ENCODE measurements at places on chromosomes 5 and 9. TPM values are rescaled to one million over a fixed set of nuclear protein-coding genes. Genes with fewer than 3 reads are reported as not detected.

Gene FGFR4
- total RNA-seq: 1.8 TPM

Gene TAF11L5
- not detected for total RNA-seq

Gene PHYHD1
- total RNA-seq: 6.9 TPM

Gene CLPTM1L
- total RNA-seq: 70.1 TPM

DNA sequence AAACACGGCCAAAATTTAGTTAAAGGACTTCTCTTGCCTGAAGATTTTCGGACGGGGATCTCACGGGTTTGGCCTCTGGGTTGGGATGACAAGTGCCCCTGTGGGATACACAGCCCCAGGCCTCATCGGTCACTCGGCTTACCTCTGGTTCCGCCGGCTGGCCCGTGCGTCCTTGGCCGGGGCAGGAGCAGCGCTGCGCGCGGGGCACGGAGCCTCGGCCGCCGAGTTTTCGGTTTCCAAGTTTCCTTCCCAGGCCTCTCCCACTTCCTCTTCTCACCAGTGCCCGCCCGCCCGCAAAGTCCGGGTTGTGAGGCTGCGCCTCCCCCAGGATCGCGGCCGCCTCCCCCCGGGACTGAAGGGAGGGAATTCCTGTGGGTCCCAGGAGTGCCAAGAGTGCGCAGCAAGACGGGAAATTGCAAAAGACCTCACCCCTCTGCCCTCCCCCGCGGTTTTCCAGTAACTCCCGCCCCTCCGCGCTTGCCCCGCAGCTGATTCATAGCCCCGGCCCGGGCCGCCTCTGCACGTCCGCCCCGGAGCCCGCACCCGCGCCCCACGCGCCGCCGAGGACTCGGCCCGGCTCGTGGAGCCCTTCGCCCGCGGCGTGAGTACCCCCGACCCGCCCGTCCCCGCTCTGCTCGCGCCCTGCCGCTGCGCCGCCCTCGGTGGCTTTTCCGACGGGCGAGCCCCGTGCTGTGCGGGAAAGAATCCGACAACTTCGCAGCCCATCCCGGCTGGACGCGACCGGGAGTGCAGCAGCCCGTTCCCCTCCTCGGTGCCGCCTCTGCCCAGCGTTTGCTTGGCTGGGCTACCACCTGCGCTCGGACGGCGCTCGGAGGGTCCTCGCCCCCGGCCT lies at the start of gene OSMR:
Gene OSMR, plus strand, starts transcription at position 487 of the 853 bp plus-strand sequence. CDS start 23,033 bp downstream, outside the sequence.
- peaks cover 5% of the 10 kb centered on the region for H3K36me3 ChIP-seq
- H3K27ac ChIP-seq: no peak within 1 kb of the TSS
- H3K27me3 ChIP-seq: peaks cover 59% of the 10 kb centered on the region
- H3K4me1 ChIP-seq: peaks cover 4% of the 10 kb centered on the region

DNA sequence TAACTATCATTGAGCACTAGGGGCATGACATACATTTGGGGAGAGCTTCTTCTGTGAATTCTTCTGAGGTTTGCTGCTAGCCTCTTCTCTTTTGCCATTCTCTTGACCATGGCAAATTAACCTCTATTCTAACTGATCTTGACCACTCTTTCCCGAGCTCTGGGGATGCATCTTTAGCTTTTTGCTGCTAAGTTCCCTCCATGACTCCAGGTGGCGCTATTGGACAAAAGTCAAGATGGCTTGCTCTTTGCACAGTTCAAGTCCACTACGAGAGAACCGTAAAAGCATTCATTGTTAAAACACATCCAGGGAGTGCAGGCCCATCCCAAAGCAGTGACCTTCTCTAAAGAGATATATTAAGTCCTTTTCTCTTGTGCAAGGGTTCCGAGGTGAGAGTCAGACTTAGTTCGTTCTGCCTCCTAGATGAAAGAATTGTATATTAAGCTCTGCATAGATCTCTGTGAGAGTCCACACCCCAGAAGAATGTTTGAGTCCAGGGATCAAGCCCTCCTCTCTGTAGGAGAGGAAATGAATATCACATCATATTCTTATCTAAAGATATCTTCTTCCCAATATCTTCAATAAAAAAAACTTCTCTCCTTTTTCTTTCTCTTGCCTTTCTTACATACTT lies 1152.9 kb upstream of the CDH6 start:
- H3K27ac ChIP-seq: no peak overlapping the region
- no peaks in the 10 kb centered on the region for H3K27me3 ChIP-seq
- H3K4me1 ChIP-seq: no peaks in the 10 kb centered on the region
- no peak overlapping the region for H3K4me3 ChIP-seq

- peaks cover 5% of the 10 kb centered on the region for H3K36me3 ChIP-seq
- H3K4me3 ChIP-seq: no peak overlapping the region
- no peaks in the 10 kb centered on the region for H3K27me3 ChIP-seq
- H3K4me1 ChIP-seq: no peaks in the 10 kb centered on the region
- no peak for DNase-seq
- H3K27ac ChIP-seq: no peak overlapping the region
Observed at GRCh38 chr9:133767625-133768024, 29.5 kb upstream of the SARDH start.

DNA sequence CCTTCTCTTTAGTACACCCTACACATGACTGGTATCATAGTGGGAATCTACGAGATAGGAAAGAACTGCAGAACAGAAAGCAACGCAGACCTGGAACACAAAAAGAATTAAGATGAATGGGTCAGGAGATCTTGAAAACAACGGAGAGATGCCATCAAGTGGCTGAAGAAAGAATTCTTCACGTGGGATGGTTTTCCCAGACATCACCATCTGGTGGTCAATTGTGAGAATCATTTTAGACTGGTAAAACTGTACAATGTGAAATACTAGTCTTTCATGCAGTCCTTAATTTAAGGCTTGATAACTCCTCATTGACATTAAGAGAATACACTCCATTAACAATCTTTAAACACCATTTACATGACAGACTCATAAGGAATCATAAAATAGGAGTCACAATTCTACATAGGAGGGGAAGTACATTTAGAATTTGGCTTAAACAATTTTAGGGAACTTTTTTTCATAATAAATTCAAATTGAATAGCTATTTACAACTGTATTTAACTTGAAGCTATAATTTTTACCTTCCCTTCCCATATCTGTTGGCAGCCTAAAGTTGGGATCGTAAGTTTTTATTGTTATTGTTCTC lies 128.4 kb upstream of the TRPM3 start:
- no peak overlapping the region for H3K4me3 ChIP-seq
- H3K36me3 ChIP-seq: no peaks in the 10 kb centered on the region
- H3K27ac ChIP-seq: no peak overlapping the region
- DNase-seq: no peak
- peaks cover 1% of the 10 kb centered on the region for H3K4me1 ChIP-seq

GRCh38 chr9:121652021-121652837 lies 795 bp downstream of the DAB2IP start:
- no peaks in the 10 kb centered on the region for H3K36me3 ChIP-seq
- H3K4me3 ChIP-seq: peak overlapping the region; percentile 42
- peaks cover 17% of the 10 kb centered on the region for H3K4me1 ChIP-seq
- peaks cover 63% of the 10 kb centered on the region for H3K27me3 ChIP-seq
- no peak overlapping the region for H3K27ac ChIP-seq
- no peak for DNase-seq

- H3K4me1 ChIP-seq: peaks cover 6% of the 10 kb centered on the region
- no peaks in the 10 kb centered on the region for H3K36me3 ChIP-seq
- no peak overlapping the region for H3K27ac ChIP-seq
Observed at GRCh38 chr9:16033253-16033652, 480.4 kb downstream of the CCDC171 start.

DNA sequence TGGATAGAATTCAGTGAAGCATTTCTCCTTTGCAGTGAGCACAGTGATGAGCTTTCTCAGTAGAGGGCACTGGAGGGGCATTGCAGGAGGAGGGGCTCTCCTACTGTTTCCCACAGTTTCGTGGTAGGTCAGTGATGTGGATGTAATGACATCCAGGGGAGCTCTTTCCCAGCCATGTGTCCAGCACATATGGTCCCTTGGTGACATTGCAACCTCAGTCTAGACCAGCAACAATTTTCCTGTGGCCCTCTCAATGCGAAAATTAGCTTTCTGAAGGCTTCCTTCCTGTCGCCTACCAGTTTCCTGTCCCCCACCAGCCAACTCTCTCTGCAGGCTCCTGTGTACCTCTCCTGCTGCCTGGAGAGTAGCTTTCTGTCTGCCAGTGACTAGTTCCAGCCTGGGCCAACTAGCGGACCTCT lies 6.9 kb upstream of the PDCL start:
- peaks cover 15% of the 10 kb centered on the region for H3K4me1 ChIP-seq
- H3K27ac ChIP-seq: peak overlapping the region; percentile 89
- peak overlapping the region; percentile 73 for H3K4me3 ChIP-seq
- no peaks in the 10 kb centered on the region for H3K27me3 ChIP-seq
- DNase-seq: no peak

DNA sequence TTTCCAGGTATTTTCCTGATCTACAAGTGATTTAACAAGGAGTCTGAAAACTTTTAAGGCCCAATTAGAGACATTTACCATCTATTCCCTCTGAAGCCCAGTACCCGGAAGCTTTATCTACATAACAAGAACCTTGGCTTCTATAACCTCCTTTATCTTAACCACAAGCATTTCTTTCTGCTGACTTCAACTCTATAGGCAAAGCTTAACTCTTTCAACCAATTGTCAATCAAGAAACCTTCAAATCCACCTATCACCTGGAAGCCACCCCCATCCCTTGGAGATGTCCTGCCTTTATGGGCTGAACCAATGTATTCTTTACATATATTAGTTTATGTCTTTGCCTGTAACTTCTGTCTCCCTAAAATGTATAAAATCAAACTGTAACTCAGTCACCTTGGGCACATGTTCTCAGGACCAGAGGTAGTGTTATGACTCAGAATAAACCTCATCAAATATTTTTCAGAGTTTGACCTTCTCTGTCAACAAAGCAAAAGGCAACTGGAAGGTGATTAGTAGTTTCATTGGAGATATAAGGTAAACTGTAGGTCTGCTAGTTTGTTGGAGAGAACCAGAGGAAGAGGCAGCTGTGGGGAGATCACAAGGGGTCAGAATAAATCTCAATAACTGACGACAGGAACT lies 13.0 kb upstream of the RIMOC1 start:
- DNase-seq: no peak
- no peaks in the 10 kb centered on the region for H3K36me3 ChIP-seq
- H3K27ac ChIP-seq: no peak overlapping the region
- H3K4me3 ChIP-seq: no peak overlapping the region
- H3K27me3 ChIP-seq: peaks cover 28% of the 10 kb centered on the region

DNA sequence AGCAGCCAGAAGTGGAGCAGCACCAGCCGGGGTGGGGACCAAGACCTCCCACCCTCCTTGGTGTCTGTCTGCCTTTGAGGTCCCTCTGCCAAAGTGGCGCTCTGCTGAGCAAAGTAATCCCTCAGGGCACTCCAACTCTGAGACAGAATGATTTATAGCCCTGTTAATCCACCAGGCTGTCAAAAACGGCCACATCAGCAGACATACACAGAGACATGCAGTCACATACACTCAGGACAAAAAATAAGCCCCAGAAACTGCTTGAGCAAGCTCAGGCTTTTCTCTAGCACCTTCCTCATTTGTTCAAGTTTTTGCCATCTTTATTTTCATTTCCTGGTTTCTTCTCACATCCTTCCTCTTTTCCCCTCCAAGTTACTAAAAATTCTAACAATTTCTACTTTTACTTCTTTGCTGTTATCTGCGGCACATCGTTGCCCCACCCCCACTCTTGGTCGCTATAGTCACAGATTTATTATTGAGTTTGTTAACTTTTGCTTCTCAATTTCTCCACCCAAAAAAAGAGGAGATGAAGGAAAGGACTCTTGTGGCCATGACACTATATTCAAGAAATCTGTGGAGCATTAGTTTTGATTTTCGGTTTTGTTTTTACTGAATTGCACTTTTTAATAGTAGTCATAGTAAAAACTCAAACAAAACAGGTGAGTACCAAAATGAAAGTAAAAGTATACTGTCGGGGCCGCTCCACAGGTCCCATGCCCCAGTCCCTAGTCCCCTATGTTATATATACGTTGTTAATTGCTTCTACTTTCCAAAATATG lies 17.4 kb upstream of the ADRB2 start:
- H3K4me3 ChIP-seq: peak overlapping the region; percentile 97
- peaks cover 40% of the 10 kb centered on the region for H3K4me1 ChIP-seq
- no peaks in the 10 kb centered on the region for H3K36me3 ChIP-seq
- DNase-seq: peak; percentile 31
- peak overlapping the region; percentile 97 for H3K27ac ChIP-seq

- H3K36me3 ChIP-seq: no peaks in the 10 kb centered on the region
- peak; percentile 26 for DNase-seq
- H3K4me1 ChIP-seq: peaks cover 49% of the 10 kb centered on the region
- peak overlapping the region; percentile 99 for H3K27ac ChIP-seq
- peak overlapping the region; percentile 92 for H3K4me3 ChIP-seq
Observed at GRCh38 chr9:70420441-70421271, 6.2 kb upstream of the KLF9 start.

- no peak for DNase-seq
- peaks cover 67% of the 10 kb centered on the region for H3K36me3 ChIP-seq
- H3K27me3 ChIP-seq: no peaks in the 10 kb centered on the region
- no peak overlapping the region for H3K4me3 ChIP-seq
- H3K4me1 ChIP-seq: peaks cover 28% of the 10 kb centered on the region
- H3K27ac ChIP-seq: no peak overlapping the region
Observed at GRCh38 chr9:37163299-37163698, 42.9 kb downstream of the ZCCHC7 start.

- H3K4me3 ChIP-seq: no peak overlapping the region
- H3K27me3 ChIP-seq: no peaks in the 10 kb centered on the region
- no peak for DNase-seq
- H3K27ac ChIP-seq: no peak overlapping the region
- no peaks in the 10 kb centered on the region for H3K36me3 ChIP-seq
- H3K4me1 ChIP-seq: no peaks in the 10 kb centered on the region
Observed at GRCh38 chr9:113958556-113958955, 82.4 kb downstream of the ZNF618 start.

- peaks cover 1% of the 10 kb centered on the region for H3K4me1 ChIP-seq
- H3K36me3 ChIP-seq: no peaks in the 10 kb centered on the region
- no peak for DNase-seq
- H3K27me3 ChIP-seq: peaks cover 7% of the 10 kb centered on the region
- no peak overlapping the region for H3K4me3 ChIP-seq
Observed at GRCh38 chr5:73067213-73067612, 53.2 kb upstream of the TMEM171 start.

GRCh38 chr5:140145818-140146522 lies 20.2 kb downstream of the IGIP start:
- no peak overlapping the region for H3K27ac ChIP-seq
- H3K4me1 ChIP-seq: peaks cover 32% of the 10 kb centered on the region
- H3K27me3 ChIP-seq: peaks cover 32% of the 10 kb centered on the region
- peak overlapping the region; percentile 81 for H3K4me3 ChIP-seq
- peak; percentile 48 for DNase-seq

GRCh38 chr5:143037071-143037470 lies 266.9 kb downstream of the ARHGAP26 start:
- peaks cover 13% of the 10 kb centered on the region for H3K36me3 ChIP-seq
- no peak for DNase-seq
- no peaks in the 10 kb centered on the region for H3K27me3 ChIP-seq
- H3K4me3 ChIP-seq: no peak overlapping the region
- H3K27ac ChIP-seq: no peak overlapping the region
- H3K4me1 ChIP-seq: peaks cover 2% of the 10 kb centered on the region

DNA sequence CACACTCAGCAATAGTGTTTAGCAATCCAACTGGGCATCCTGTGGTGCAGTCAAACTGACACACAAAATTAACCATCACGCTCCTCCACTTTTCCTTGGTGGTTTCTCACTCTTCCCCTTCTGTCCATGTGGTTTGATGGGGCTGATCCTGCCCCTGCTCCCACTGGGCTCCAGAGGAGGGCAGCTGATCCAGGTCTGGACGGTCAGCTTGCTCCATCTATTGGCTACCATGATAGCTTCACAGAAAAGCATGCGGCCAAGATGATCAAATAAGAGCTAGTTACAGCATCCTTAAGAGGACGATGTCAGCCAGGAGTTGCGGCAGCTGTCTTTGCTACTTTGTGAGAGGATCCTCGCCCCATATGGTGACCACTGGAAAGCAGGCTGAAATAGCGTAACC lies 29.6 kb upstream of the RANBP17 start:
- no peak for DNase-seq
- H3K4me1 ChIP-seq: no peaks in the 10 kb centered on the region
- H3K27me3 ChIP-seq: peaks cover 8% of the 10 kb centered on the region

All from naive thymus-derived CD8-positive, alpha-beta T cell (primary cell).